ENCODE measurements at places on chromosomes 5 and 9. TPM values are rescaled to one million over a fixed set of nuclear protein-coding genes. Genes with fewer than 3 reads are reported as not detected.
A peak's percentile ranks its signal among the peaks of the same experiment; 100 is the strongest.

GRCh38 chr9:104073770-104074133, 20.4 kb upstream of the SMC2 start:
- DNase-seq, result no peak

GRCh38 chr9:111917201-111917600, 20.6 kb downstream of the UGCG start:
- DNase-seq, result no peak

GRCh38 chr9:4932681-4933080, 52.4 kb upstream of the JAK2 start:
- no peak for DNase-seq

DNA sequence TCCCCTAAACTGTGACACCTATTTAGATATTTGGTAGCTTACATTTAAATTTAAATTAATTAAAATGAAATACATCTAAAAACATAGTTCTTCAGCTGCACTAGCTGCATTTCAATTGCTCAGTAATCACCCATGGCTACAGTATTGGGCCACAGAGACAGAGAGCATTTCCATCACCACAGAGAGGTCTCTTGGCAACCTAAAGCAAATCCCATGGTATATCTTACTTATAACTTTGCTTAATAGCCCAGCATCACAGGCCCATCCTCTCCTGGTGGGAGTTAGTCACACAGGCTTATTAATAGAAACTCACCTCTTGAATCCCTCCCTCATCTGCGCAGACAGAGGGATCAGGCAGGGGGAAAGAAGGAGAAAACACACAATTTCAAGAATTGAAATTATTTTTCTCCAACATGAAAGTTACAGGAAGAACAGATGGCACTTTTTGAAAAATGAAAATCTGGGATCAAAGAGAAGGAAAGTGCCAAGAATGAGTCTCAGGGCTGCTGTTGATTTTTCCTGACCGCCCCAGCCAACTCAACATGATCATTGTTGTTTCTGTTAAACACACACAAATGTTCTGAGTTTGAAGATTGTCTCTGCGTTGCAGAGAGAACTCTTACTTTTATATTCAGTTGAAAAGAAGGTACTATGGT, 144.6 kb downstream of the CMYA5 start:
- no peak for DNase-seq

DNA sequence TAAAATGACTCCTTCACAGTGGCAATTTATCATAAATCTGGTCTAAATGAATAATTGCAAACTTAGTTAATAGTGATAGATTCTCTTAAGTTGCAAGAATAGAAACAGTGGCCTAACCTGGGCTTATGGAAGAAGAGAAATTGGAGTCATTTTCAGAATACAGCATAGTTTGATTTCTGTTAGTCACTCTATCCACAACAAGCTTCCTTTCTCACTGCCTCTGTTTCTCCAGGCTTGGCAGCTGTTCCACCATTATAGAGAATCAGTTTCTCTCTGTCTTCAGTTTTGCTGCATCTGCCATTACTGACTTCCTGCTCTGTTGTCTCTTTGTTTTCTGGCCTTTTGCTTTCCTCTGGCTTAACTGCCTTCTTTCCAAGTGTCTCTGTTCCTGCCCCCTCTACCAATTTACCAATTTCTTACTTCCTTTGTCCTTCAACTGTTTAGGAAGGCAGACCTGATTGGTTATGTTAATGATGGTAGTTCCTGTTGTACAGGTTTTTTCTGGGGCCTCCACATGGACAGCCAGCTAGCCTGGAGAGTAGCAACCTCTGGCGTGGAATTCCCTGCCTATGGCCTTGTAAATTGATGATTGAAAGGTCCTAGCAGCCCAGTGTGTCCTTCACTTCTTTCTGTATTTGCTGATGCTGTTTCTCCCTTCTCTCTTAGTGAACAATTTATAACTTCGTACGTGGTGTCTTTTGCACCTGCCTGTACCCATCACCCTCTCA, 75.9 kb upstream of the RASGRF2 start:
- no peak for DNase-seq

- DNase-seq, result no peak
Measured at GRCh38 chr9:123608104-123608503, 252.1 kb downstream of the CRB2 start.

GRCh38 chr5:60223342-60223741, 329.8 kb upstream of the PDE4D start:
- DNase-seq, result no peak

DNA sequence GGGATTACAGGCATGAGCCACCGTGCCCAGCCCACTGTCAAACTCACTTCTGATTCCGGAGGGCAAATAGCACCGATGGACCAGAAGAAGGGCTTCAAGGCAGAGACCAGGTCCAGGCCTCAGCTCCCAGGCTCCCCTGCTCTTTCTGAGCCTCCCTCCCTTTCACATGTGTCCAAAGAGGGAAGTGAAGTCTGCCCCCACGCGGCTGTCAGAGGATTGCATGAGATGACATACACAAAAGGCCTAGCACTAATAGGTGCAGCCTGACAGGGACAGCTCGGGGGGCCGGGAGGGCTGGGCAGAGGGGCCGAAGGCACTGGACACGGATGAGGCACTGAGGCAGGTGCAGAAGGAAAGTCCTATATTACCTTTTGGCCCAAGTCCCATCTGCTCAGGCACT, 16.1 kb downstream of the FBP1 start:
- peak; percentile 79 for DNase-seq

- no peak for DNase-seq
Measured at GRCh38 chr5:176730815-176731475, 79.4 kb upstream of the UNC5A start.

DNA sequence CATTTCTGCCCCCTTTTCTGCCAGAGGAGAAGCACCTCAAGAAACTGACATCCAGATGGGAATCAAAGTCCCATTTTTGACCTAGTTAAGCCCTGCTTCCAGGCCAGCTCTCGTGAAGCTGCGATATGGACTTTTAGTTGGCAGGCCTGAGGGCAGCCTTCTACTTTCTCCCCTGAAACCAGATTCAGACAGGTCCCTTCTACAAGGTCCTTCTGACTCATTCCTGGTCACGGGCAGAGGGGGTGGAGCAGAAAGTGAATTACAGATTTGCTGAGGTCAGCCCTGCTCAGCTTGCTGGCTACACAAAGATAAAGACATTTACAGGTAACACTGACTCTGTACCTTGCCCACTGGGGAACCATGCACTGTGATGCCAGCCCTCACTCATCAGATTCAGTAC, 52.8 kb upstream of the TUT7 start:
- DNase-seq, result peak; percentile 51

GRCh38 chr9:131266266-131267229, 9.8 kb downstream of the FAM78A start:
- DNase-seq, result no peak

DNA sequence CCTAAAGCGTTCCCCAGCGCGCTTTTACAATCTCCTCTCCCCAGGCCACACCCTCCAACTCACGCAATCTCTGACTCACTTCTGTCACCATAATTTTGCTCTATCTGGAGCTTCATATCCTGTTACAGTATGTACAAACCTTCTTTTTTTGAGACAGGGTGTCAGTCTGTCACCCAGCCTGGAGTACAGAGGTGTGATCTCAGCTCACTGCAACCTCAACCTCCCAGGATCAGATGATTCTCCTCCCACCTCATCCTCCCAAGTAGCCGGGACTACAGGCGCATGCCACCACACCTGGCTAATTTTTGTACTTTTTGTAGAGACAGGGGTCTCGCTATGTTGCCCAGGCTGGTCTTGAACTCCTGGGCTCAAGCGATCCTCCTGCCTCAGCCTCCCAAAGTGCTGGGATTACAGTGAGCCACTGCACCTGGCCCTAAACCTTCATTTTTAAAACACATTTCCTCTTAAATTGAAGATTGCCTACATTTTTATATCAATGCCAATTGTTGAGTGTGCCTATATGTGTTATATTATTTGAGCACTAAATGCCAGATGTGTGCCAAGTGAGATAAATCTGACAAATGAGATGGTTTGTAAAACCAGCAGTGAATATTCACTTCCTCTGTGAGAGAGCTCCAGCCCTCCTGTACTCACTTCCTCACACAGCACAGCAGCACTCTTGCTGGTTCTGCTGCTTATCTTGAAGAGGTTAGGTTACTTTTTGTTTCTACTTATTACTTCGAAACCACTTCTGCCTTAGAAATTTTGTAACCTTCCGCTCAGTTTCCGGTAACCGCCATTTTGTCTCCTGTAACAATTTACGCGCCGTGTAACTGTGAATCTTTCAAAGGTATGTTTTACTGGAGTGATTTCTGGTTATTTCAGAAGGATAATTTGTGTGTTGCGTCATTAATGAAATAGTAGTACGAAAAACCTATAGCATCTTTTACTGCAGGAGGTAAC, 57.9 kb downstream of the DOCK8 start:
- DNase-seq, result no peak

DNA sequence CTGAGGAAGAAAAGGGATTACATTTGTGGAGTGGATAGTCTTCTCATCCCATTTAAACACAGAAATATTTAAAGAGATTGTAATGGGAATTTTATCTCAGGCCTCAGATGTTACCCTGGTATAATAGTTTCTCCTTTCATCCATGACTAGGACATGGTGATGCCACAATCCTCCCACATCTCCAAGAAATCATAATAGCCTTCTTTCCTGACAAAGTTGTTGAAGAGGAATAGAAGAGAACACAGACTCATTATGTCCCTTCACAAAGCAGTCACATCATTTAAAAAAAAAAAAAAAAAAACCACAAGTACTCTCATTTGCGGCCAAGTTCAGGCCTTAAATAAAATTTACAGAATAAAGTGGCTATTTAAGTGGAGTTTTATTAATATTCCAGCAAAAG, 359.6 kb downstream of the DEPDC1B start:
- no peak for DNase-seq

The PRDM9 gene
- not detected for total RNA-seq

The MAST4 gene
- 30.8 TPM for total RNA-seq

The SLC34A3 gene
- total RNA-seq, result not detected

The PDE6A gene
- total RNA-seq, result not detected
